ENCODE measurements at places on chromosomes 13 and 19.
A peak's percentile ranks its signal among the peaks of the same experiment; 100 is the strongest.

GRCh38 chr13:36261976-36262375 lies 35.6 kb downstream of the CCDC169 start:
- no peak for DNase-seq

- no peak for DNase-seq
Observed at GRCh38 chr13:22915442-22916082, 265.2 kb upstream of the SGCG start.

- DNase-seq: no peak
Observed at GRCh38 chr19:47376589-47377144, 27.6 kb downstream of the DHX34 start.

DNA sequence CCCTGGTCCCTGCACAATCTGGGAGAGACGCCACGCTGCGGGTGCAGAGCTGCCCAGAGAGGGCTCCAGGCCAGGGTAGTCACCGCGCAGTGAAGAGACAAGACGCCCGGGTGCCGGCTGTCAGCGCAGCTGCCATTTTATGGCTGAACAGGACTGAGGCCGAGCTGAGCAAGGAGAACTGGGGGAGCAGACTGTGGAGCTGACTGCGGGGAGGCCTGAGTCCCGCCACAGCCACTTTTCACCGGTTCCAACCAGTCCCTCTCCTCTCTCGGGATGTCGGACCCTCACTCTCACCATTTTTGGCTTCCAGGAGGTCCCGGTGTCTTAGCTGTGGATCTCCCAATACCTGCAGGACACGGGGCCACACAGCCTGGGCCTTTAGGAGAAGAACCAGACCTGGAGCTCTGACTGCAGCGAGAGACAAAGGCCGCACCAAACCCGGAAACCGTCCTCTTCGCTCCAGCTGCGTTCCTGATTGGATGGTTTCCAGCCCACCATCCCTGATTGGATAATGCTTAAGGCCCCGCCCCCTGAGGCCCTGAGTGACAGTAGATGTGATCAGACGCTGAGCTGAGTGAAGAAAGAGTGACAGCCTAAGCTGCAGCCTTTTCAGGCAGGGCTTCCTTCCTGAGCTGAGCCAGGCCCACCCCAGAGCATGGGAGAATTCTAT lies at the start of gene ZNF626:
TSS of gene ZNF626 (minus strand) at position 422 of the 670 bp plus-strand sequence. CDS start at position 297, 125 bp downstream.
- peak; percentile 93 for DNase-seq

DNA sequence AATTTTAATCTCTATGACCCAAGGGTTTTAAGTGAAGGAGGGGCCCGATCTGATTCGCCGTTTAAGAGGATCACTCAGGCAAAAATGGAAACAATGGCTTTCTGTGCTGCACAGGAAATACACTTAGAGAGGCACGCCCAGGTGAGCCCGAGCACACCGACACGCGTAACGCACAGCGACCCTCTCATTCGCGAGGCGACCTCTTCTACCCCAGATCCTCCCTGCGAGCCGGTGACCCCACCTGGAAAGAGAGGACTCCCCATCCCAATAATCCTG lies 216 bp downstream of the SH2D3A start:
- peak; percentile 60 for DNase-seq

DNA sequence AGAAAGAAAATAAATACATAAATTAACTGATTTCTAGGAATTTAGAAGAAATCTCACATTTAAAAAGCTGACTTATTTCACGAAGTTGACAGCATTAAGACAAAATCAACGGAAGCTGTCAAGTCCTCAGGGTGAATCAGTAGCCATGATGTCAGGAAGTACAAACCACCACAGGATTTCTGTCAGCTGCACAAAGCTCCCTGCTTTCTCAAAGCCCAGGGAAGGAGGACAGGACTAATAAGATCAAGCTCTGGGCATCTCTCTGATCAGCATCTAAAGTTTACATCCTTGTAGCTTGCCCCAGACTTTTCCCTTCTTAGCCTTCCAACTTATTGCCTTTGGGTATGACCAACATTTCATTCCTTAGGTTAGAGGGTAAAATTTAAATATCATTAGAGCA lies 9.4 kb downstream of the DCT start:
- DNase-seq: no peak

GRCh38 chr19:4811328-4812131 lies 20.0 kb downstream of the TICAM1 start:
- peak; percentile 90 for DNase-seq

DNA sequence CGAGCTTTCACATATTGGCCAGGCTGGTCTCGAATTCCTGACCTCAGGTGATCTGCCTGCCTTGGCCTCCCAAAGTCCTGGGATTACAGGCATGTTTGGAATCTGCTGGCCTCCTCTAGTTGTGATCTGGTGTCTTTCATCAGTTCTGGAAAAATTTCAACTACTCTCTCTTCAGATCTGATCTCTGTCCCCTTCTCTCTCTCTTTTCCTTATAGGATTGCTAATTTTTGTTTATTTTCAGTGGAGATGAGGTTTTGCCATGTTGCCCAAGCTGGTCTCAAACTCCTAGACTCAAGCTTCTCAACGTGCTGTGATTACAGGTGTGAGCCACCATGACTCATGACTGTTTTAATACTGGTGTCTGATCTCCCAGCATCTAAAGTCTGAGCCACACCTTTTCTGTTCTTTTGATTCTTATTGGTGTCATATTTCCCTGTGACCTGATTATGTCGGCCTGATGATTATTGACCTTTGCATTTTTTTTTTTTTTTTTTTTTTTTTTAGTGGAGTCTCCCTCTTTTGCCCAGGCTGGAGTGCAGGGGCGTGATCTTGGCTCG lies 10.4 kb upstream of the NANOS2 start:
- no peak for DNase-seq

DNA sequence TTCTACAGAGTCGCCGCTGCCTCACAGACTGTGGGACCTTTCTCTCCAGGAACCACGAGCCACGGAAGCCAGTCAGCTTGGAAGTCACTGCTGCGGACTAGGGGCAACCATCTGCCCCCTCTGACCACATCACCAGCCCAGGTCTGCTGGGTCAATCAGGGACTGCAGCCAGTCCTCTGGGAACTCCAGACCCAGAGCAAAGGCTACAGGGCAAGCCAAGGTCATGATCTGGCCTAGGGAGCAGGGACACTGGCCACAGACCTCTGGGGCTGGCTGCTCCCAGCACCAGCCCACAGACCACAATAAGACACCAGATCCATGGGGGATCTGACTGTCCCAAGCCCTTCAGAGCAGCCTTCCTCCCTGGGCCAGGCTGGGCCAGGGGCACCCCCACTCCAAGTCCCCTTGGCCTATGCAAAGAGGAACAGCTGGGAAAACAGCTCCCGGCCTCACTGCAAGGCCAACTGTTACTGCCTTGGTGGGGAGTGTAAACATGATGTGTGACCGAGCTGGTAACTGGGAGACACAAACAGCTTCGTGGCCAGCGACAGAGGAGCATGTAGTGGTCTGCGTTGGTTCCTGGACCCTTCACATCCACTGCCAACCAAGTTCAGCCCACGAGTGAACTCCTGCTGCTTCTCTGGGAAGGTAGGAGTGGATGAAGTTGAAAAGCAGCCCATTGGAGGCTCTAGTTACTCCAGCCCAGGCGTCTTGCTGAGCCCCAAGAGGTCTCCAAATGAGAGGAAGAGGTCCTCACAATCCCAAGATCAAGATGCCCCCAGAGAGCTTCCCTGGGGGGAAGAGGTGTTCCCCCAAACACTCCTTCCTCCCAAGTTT lies 1.5 kb downstream of the AKT2 start:
- DNase-seq: no peak

DNA sequence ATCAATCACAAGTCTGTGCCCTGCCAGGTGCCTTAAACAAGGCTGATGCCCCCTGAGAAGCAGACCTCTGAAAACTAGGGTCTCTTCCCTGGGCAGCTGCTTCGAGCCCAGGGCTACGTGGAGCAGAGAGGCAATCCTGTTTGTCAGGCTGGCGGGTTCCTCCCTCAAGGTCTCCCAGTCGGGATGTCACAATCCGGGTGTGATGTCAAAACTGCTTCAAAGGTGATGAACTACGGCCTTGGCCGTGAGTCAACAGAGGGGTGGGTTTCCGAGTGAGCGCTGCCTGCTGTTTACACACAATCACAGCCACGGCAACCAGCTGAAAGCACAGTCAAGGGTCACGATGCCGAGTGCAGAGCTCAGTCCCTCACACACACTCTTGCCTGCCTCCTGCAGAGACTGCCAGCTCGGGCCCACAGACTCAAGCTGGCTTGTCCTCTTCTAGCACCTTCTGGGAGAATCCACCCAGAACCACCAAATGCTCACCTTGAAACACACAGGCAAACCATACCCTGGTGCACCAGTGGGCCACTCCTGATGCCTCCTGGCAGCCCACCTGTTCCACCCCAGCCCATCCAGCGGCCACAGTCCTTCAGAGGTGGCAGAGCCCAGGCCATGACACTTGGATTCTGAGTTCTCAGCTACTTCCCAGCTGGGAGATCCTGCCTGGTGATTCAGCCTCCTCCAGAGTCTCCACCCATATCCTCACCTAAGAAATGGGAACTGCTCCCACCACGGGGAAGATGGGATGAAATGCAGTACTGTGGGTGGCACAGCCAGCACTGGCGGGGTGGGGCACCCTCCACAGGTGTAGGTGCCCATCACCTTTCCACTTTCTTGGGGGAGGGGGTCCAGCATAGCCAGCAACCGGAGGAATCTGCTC lies 6.8 kb downstream of the ELL start:
- DNase-seq: peak; percentile 41

- no peak for DNase-seq
Observed at GRCh38 chr13:75465236-75465635, 16.7 kb downstream of the TBC1D4 start.

GRCh38 chr13:73991884-73992283 lies 142.3 kb downstream of the KLF12 start:
- DNase-seq: no peak

DNA sequence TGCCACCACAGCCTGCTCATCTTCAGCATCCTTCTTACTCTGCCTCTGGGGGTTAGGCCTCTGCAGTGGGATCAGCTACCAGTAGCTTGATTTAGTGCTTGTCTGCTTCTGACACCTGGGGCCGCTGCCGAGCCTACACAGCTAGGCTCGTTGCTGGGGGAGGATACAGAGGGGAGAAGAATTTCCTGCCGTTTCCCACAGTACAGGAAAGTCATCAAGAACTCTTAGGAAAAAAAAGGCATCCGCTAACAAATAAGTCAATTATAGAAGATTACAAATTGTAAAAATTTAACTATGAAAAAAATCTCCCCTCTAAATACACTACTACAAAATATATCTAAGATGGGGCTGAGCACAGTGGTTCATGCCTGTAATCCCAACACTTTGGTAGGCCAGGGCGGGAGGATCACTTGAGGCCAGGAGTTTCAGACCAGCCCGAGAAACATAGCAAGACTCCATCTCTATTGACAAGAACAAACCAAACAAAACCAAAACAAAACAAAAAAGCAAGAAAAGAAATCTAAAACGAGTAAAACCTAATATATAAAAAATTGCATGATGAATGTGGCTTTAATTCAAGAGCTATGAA lies 26.7 kb downstream of the LATS2 start:
- DNase-seq: no peak

GRCh38 chr13:54949735-54950134 lies 1921.1 kb downstream of the OLFM4 start:
- no peak for DNase-seq
